ENCODE measurements at places on chromosomes 2 and 18.

- no peak for DNase-seq
Observed at GRCh38 chr2:43158259-43158880, 68.0 kb downstream of the ZFP36L2 start.

DNA sequence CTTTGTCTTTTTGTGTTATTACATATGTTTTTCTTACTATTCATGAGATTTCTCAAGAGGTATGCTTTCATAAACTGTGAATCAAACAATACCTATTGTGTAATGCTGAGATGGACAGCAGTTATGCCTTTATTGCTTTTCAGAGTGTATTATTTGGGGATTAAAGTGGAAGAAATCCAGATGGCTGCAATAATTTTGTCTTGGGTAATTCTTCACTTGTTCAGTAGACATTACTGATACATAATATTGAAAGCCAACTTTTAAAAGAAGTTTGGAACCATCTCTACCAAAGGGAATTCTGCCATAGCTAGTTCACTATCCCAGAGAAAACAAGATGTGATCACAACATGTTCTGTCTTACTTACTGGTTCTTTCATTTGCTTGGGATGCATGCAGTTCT, 253.4 kb upstream of the ZSWIM2 start:
- DNase-seq: no peak

DNA sequence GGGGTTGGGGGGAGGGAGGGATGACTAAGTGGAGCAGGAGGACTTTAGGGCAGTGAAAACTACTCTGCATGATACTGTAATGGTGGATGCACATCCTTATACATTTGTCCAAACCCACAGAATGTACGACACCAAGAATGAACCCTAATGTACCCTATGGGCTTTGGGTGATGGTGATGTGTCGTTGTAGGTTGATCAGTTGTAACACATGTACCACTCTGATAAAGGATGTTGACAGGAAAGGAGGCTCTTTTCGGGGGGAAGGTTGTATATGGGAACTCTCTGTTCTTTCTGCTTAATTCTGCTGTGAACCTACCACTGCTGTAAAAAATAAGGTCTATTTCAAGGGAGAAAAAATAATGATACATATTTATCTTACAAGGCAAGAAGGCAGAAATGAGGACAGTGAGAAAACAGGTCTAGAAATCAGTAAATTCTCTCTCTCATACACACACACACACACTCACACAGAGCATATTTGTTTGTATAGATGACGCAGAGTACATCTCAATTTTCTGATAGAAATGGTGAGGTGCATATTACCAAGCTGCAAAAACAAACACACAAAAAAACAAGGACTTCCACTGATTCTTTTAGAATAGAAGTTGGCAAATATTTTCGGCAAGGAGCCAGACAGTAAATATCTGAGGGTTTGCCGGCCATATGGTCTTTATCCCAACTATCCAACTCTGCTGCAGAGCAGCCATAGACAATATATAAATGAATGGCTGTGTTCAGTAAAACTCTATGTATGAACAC, 20.2 kb downstream of the FAM124B start:
- no peak for DNase-seq

GRCh38 chr2:232239951-232240681, 138.4 kb upstream of the ALPP start:
- DNase-seq: no peak

- DNase-seq: no peak
Observed at GRCh38 chr2:18214936-18215335, 336.5 kb downstream of the KCNS3 start.

GRCh38 chr2:60484133-60484645, 69.3 kb downstream of the BCL11A start:
- DNase-seq: peak; percentile 76

DNA sequence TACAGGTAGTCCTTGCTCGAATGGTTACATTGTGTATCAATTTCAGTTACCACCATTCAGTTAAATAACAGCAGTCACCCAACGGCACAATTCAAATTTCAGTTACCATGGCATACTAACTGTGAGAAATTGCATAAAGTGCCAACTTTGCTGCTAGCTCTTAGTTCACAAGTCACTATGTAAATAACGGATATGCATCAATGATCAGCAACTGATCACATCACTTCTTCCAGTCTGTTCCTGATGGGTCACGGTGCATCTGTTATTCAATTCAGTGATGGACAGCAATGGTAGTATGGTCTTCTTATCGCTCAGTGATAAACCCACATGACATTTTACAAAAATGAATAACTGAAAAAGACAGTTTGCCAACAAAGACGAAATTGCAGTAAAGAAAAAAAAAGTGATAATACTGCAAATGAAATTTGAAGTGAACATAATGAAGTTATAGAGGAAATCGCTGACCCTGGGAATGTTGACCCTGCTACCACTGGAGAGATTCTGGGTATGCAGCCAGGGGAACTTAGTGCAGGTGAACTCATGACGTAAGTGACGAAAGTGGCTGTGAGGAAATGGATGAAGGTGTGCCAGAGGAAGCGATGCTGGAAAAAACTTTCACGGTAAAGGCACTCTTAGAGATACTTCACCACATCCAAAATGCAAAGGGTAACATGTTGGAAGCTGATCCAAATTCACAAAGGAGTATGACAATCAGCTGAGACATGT, 25.9 kb upstream of the RAPGEF4 start:
- no peak for DNase-seq

- DNase-seq: no peak
Observed at GRCh38 chr2:241857041-241857541, 1.6 kb downstream of the PDCD1 start.

DNA sequence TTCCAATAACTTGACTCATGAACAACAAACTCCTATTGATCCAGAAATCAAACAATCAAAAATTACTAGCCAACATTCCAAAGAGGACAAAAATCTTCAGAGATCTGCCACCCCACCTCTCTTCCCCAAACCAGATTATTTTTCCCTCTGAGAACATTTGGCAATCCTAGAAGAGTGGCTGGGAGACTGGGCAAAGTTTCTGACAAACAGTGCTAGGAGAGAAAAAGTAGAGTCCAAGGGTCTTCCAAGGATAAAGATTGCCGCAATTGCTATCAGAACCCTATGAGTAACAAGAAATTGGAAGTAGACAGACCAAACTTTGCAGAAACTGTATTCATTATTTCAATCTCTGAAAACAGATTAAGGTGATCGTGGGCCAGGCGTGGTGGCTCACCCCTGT, 22.4 kb downstream of the REV1 start:
- DNase-seq: no peak

DNA sequence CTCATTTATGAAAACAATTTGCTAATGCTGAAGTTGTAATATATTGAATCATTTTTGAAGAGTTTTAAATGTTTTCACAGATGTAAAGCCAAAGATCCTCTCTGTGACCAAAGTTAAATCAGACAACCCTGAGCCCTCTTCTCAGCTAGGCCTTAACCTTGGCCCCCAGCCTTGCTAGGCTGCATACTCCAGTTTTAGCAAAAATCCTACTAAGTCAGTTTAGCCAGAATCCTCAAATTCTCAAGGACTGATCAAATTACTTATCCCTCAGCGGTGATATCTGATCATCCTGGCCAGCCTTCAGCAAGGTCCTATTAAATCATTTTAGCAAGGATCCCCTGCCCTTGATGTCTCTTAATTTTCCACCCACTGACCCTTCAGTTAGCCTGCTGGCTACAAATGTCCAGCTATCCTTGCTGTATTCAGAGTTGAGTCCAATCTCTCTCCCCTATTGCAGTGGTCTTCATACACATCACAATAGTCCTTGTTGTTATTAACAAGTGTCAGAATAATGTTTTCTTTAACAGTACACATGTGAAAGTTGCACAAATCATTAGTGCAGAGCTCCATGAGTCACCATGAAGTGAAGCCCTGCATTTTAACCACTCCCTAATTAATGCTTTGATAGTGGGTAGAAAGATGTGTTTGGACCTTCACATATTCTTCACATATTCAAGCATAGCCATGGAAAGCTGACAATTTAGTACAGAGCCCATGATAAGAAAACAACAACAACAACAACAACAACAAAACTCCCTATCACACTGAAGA, 206.4 kb downstream of the NBAS start:
- no peak for DNase-seq

All from B cell (primary cell).